ENCODE measurements at places on chromosomes 1 and 21.

- peak; percentile 56 for DNase-seq
Measured at GRCh38 chr1:44672254-44672955, 1.9 kb downstream of the TMEM53 start.

DNA sequence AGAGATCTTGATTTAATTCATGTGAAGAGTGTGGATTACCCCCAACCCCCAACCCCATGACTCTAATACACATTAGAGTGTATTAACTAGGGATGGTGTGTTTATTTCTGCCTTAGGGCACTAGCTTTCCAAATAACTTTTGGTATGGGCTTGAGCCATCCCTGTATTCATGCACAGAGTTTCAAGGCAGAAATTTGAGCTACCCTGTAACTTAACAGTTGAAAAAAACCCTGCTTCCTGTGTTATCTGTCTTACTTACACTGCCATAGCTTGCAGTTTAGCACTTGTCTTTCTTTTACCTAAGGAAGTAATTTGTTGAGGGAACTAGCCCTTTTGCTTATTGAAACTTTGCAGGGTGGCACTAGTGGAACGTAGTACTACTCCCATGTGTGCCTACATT, 6.3 kb downstream of the SRSF11 start:
- DNase-seq, result no peak

DNA sequence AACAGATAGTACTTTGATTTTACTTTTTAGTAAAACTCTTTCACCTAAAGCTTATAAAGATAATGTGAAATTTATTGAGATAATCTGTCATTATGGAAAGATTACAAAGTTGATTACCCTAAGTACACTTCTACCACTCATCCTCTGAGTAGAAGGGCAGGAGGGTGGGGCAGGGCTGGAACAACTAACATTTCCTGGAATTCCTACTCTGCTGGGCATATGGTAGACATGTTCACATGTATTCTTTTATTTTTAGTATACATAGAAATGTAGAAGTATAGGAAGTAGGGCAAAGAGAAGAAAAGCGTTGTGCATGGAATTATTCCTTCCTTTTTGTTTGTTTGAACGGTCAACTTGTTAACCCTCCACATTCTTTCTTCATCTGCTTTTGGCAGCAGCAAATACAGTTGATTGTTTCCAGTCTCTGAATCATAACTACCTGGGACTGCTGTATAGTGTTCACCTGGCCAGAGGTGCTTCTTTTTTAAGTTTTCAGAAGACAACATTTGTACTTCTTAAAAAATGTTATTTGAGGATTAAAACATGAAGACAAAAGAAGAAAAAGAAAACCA, 85.1 kb downstream of the POU2F1 start:
- no peak for DNase-seq

GRCh38 chr1:115717541-115717940, 51.0 kb downstream of the CASQ2 start:
- no peak for DNase-seq

DNA sequence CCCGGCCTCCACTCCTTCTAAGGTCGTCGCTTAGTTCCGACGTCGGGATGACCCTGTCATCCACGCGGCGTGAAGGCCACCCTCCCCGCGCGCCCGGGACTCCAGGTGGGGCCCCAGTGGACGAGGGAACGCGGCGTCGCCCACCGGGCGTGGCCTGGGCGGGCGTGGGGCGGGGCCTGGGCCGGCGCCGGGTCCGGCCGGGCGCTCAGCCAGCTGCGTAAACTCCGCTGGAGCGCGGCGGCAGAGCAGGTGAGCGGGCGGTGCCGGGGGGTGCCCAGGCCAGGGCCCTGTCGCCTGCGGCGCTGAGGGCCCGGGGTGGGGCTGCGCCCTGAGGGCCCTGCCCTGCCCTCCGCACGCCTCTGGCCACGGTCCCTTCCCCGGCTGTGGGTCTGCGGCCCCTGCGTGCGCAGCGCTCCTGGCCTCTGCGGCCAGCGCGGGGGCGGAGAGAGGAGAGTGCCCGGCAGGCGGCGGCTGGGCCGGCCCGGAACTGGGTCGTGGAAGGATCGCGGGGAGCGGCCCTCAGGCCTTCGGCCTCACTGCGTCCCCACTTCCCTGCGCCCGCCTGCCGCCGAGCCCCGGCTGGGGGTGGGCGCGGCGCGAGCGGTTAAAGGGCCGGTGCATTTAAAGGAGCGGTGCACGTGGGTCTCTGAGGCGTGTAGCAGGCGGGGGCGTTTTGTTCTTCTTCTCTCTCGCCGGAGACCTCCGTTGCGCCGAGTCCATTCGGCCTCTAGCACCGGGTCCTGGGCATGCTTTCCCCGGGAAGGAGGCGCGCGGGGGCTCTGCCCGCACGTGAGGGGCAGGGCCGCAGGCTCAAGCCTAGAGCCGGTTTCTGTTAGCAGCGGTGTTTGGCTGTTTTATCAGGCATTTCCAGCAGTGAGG, at the start of gene PSEN2:
PSEN2 (plus strand) TSS at position 216 of the 879 bp plus-strand sequence. CDS start 11,292 bp downstream, outside the sequence.
- DNase-seq, result peak; percentile 29

DNA sequence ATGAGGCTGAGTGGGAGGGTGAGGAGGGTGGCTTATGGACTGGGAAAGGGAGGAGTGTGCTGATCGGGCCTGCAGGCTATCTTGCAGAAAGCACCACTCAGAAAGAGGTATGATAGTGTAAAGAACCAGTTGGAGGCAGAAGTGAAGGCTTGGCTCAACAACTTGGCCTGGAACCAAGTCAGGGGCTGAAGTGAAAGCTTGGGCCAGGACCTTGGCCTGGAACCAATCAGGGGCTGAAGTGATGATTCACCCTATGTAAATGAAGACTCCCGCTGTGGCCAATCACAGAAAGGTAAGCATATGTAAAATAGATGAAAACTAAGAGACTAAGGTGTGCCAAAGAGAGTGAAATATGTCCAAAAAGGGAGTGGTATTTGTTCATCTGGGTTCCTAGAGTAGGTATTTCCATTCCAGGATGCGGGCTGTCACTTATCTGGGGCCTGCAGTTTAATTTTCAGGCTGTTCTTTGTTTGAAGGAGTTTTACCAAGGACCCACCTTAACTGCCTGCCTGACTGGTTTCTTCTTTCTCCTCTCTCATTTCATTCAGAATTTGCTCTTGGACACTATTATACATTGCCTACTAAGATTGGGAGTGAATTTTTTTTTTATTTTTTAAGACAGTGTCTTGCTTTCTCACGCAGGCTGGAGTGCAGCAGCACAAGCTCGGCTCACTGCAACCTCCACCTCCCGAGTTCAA, 5.1 kb upstream of the RFX5 start:
- DNase-seq, result no peak

GRCh38 chr1:34164771-34165391, at the start of gene CSMD2:
Gene CSMD2 (minus strand): TSS chr1:34165230. CDS start chr1:34165097, 133 bp downstream.
- DNase-seq, result peak; percentile 55

DNA sequence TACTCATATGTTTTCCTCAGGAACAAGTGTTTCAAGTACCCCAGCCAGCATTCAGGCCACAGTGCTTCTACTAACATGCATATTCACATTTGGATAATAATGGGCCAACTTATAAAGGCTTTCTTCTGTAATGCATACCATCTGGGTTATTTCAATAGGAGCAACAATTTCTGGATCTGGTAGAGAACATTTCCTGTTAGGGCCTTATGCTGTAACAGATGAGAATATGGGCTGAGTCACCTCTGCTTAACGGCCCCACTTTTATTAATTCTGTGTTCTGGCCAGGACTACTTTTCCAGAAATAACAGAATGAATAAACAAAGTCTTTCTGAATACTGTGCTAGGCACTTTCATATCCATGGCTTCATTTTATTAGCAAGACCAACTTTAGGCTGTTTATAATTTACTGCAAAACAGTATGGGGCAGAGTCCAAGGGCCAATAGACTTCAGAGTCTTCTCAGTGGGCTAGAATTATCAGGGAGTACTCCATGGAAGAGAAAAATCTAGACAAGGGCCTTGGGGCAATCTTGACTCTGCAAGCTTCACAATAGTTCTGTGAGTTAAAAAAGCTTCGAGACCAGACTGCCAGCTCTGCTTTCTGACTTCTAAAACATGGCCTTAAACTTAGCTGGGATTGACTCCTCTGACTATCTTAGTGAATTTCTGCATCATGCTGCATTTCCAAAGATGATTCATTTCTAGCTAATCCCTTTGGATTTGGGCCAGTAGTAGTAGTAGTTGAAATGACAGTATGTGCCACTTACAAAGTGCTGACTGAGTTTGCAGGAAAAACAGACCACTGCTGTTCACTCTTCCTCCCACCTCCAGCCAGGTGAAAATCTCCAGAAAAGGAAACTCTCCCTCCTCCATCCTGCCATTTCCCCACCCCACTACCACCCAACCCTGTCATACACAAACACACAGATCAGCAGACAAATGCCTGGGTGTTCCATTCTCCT, 8.2 kb upstream of the SSX2IP start:
- DNase-seq, result no peak

GRCh38 chr1:67552336-67552759, 122.1 kb upstream of the SERBP1 start:
- DNase-seq, result no peak

GRCh38 chr21:31191553-31191952, 152.5 kb downstream of the TIAM1 start:
- no peak for DNase-seq

GRCh38 chr1:162876751-162877150, 15.8 kb upstream of the CCDC190 start:
- DNase-seq, result no peak

DNA sequence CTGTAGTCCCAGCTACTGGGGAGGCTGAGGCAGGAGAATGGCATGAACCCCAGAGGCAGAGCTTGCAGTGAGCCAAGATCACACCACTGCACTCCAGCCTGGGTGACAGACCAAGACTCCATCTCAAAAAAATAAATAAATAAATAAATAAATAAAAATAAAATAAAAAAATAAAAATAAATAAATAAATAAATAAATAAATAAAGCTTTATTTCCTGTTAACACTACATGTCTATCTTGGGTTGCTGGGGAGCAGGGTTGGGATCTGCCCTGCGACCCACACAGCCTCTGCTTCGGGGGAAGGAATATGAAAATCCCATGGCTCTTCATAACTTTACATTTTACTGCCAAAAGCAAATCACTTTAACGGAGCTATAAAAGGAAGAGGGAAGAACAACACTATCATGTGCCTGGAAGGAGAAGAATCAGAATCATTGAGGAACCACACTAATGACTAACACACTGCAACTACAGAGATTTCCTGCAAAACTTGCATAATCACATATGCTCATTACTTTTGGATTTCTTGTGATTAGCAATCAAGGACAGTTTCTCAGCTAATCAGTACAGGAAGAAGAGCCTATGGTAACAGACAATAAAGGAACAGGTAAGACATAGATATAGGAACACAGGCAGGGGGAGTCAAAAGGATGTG, 72.8 kb upstream of the CD55 start:
- no peak for DNase-seq

DNA sequence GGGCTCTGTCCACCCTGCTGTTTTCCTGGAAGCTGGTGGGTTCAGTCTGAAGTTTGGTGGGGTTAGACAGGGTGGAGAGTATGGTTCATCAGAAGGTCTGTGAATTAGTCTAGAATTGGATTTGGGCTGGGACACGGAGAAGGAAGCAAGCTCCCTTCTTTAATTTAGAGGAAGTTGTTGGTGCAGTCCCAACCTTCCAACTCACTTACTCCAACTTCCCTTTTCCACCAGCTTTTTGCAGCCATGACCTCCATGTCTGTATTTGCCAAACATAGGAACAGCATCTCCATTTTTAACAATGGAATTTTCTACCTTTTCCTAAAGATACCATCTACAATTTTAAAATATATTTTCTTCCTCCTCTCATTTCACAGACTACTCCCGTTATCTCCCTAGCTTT, 28.5 kb upstream of the PRELP start:
- DNase-seq, result no peak

DNA sequence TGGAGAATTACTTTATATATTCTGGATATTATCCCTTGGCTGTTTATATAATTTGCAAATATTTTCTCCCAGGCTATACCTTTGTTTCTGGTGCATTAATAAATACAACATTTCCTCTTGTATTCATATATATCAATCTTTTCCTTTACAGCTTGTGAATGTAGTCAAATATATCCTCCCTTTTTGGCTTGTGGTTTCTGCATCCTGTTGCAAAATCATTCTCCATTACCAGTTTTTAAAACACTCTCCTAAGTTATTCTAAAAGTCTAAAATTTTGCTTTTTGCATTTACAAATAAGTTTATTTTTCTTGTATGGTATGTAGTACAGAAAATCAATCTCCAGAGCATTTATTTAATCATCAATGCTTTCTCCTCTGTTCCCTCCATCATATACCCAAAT, 909.4 kb downstream of the ADGRL2 start:
- DNase-seq, result no peak

GRCh38 chr1:3718764-3719163, 33.5 kb upstream of the CCDC27 start:
- no peak for DNase-seq

GRCh38 chr1:55272994-55273393, 57.8 kb upstream of the USP24 start:
- no peak for DNase-seq

GRCh38 chr1:63414691-63415365, 47.4 kb downstream of the ALG6 start:
- no peak for DNase-seq

GRCh38 chr1:18929686-18930085, 26.8 kb downstream of the IFFO2 start:
- DNase-seq, result no peak

GRCh38 chr1:18262726-18263125, 155.1 kb downstream of the IGSF21 start:
- DNase-seq, result no peak

DNA sequence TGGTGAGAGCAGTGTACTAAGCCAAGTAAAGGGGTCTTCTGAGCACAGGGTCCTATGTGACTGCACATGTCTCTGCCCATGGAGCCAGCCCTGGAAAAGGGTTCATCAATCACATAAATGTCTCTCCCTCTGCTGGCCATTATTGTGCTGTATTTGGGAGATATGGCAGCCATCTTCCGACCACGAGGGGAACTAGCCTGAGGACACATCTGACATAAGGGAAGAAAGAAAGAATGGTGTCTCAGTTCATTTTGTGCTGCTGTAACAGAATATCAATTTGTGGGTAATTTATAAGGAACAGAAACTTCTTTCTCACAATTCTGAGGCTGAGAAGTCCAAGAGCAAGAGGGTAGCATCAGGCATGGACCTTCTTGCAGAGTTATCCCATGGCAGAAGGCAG, 55.1 kb upstream of the GJA5 start:
- no peak for DNase-seq

- no peak for DNase-seq
Measured at GRCh38 chr1:169563650-169564049, 22.6 kb downstream of the F5 start.

GRCh38 chr1:151644001-151644400, 32.2 kb downstream of the SNX27 start:
- no peak for DNase-seq

DNA sequence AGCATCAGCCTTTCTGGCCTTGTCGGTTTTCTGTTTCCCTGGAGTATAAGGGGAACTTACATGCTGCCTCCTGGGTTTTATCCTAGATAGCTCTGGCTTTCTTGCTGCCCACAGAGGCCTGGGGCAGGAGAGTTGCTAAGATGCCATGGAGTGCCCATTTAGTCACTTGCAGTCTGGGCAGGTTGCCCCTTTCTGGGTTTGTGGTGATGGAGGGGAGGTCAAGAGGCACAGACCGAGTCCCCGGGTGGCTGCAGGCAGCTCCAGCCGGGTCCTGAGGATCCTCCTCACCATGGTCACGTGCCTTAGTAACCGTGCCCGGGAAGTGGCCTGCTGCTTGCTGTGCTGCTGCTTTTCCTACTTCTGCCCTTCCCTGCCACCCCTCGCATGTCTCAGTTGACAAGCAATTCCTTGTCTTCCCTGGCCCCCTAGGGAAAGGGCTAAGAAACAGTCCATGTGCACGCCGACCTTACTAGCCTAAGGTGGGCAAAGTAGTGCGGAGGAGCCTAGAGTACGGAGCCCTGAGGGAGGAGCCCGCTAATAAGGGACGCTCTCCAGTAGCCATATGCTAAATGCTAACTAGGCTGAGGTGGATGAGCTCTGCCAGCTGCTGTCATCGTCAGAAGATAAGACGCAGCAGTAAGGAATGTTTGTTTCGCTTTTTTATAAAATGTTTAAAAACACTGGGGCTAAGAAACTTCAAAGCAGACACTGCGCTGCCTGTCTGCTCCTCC, 34.8 kb downstream of the CLCA1 start:
- DNase-seq, result peak; percentile 14

All from anterior cingulate cortex (tissue), 58 donors.